ENCODE measurements at places on chromosomes 1 and 21.

DNA sequence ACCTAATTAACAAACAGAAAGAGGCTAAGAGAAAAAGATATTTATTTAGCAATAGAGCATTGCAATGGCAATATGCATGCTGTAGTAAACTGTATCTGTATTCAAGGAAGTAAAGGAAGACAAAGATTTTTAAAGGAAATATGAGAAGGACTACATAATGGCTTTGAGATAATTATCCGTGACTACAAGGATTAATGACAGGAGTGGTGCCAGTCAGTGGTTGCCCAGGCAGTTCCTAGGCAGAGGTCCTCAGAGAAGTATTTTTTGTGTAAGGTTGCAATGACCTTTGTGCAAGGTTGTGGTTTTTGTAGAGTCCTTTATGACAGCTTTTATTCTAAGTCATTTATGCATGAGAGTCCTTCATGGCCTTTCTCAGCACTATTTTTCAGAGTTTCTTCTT lies 711.1 kb upstream of the CHRM3 start:
- DNase-seq = no peak

DNA sequence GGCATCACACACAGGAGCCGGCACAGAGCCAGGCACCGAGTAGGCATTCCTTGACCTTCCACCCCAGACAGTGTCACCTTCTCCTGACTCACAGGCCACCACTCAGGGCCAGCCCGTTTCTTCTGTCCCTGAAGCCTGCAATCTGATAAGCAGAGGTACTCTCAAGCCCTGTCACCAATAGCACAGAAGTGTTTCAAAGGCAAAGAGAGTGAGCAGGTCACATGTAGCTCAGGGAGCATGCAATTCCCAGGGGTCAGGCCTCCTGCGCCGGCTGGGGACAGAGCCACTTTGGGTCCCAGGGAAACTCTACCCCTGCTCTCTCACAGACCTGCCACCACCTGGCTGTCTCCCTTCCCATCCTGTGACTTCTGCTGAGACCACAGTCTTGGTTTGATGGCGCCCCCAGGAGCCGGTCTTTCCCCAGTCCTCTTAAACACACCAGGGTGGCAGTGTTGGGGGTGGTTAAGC lies 13.2 kb downstream of the CAPN9 start:
- no peak for DNase-seq

DNA sequence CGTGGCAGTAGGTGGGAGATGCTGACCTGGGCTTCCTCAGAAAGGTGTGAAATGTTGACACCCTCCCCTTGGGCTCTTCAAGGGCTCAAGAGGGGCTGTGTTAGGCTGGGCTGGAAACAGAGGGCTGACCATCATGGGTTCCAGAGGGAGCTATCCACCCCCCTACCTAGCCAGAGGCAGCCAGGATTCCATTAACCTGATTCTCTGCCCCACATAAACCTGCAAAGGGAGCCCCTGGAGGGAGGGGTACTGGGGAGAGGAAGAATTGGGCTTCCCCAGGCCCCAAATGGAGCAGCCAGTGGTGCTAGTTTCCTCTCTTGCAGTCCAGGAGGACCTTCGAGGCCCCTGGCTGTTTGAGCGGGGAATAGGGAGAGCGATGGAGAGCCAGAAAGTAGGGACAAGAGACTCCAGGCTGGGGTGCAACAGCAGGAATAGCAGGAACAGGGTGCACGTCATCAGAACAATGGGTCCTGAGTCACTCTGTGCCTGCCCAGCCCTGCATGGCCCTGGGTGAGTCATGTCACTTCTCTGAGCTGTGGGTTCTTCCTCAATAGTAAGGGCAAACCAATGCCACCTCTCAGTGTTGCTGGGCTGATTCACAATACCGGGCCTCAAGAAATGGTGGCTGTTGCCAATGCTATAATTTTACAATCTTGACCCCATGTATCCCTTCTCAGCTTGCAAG lies 121.2 kb downstream of the EPHB2 start:
- peak; percentile 94 for DNase-seq

- no peak for DNase-seq
Measured at GRCh38 chr1:94032637-94033036, 88.3 kb downstream of the ABCA4 start.

DNA sequence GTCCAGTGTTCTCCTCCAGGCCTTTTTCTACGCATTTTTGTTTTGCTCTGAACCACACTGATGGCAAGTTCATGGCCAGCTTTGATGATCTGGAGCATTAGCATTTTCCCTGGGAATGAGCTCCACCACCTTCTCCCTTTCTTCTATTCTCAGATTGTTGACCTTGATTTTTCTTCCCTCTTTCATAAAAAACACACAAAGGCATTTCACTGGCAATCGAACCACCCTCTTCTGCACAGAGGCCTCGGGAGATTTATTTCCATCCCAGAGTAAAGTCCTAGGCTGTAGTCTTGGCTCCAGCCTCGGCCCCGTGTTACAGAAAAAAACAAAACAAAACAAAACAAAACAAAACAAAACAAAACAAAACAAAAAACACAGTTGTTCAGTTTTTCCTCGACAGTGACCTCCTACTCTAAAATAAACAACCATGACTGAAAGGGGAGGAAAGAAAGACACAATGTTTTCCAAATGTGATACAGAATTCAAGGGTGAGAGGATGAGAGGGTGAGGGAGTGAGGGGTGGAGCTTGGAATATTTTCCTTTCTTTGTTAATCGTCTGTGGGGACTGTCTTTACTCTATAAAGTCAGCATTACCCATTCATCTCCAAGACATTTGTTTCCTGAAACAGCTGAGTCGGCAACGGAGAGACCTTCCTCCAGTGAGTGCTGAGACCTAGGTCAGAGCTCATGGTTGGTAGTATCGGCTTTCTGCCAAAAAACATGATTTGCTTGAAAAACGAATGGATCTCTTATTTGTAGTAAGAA lies 29.8 kb upstream of the RNF186 start:
- no peak for DNase-seq
